ENCODE measurements at places on chromosomes 5 and 9. TPM values are rescaled to one million over a fixed set of nuclear protein-coding genes. Genes with fewer than 3 reads are reported as not detected.

- DNase-seq: no peak
Measured at GRCh38 chr9:134564431-134565170, 77.0 kb upstream of the COL5A1 start.

DNA sequence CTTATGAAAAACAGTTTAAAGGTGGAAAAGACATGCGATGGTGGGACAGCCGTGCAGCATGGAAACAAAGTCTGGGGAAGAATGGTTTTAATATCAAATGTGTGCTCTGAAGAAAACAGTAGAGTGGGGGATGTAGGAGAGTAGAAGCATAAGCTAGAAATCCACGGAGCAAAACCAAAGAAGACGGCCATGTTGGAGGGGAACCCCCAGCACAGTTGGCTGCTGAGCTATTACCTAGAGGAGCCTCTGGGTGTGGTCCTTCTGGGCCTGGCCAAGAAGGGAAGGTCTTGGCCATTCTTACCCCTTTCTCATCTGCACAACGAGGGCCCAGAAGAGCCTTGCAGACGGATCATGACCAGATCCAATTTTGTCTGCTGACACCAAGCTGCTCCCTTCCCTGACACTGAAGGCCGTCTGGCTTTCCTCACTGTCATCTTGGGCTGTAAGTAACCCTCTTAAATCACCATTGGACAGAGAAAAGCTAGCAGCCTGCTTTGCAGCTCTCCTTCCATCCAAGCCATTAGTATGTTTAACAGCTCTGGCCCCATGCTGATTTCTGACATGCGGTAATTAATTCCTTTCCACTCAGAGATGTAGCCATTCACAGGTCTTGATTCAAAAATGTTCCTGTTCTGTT, 189.5 kb downstream of the SEC61B start:
- no peak for DNase-seq

DNA sequence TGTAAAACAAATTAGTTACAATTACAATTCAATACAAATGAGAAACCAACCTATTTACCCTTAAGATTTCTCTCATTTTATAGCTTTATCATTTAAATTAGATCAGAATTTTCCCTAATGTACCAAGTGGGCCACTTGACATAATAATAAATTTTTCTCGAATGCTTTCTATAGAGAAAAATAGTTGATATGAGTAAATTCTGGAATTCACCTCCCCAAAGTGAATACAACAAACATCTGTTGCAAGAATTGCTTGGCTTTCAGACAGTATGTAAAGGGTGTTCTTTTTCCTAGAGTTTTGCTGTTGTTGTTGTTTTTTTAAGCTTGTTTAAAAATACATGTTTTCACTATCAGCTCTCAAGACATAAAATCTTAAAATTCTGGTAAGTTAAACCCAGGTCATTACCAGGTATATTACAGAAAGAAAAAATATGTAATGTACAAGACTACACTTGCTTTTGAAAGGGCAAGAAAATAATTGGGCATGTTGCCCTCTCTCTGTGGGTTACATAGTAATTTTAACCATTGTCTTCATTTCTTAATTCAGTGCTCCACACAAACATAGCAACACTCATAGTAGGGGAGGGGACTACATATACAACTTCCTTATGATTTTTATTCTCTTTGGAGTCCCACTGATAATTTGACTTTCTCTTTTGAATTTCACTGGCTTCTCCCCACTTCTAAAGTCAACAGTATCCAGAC, 200.6 kb downstream of the ARL15 start:
- DNase-seq: no peak

GRCh38 chr5:86452251-86452650, 165.5 kb upstream of the COX7C start:
- no peak for DNase-seq

GRCh38 chr5:36300927-36301540, 668 bp downstream of the RANBP3L start:
- no peak for DNase-seq

DNA sequence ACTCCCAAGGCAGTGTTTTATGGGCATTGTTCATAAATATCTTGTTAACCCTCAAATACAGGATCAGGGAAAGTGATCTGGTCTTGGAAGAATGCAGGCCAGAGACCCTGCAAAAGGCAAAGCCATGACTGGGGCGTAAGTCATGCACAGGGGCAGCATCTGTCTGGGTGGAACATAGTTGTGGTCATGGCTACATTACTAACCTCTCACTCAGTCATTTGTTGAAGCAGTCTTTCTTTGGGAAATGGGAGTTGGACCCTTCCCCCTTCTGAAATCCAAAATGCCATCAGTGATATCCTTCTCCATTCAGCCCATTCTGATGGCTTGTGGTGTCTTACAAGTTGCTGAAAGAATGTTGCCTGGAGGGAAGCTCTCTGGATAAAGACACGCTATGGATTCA, 68.1 kb downstream of the GDNF start:
- DNase-seq: no peak

- no peak for DNase-seq
Measured at GRCh38 chr5:82925061-82925411, 152.2 kb downstream of the TMEM167A start.

- no peak for DNase-seq
Measured at GRCh38 chr9:83582029-83582428, 40.9 kb upstream of the IDNK start.

GRCh38 chr9:133957328-133957727, 34.8 kb downstream of the VAV2 start:
- DNase-seq: no peak

GRCh38 chr9:23537192-23538066, 288.6 kb downstream of the ELAVL2 start:
- DNase-seq: no peak

GRCh38 chr9:93828331-93829097, 126.6 kb downstream of the BARX1 start:
- DNase-seq: no peak

- no peak for DNase-seq
Measured at GRCh38 chr5:111453295-111453694, 59.0 kb downstream of the STARD4 start.

DNA sequence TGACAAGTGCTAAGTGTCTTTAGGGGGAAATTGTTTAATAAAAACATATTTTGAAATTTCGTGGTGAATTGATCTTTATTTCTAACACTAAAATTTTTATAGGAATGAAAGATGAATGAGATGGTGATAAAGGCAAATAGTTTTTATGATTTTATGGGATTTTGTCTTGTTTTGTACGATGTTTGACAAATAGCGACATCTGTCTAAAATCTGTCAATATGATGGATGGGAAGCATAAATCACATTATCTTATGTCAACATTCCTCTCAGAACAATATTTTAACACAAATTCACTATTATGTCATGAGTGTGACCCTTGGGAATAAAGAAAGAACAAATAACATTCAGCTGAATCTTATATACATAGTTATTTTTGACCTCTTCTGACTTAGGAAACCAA, 852.0 kb upstream of the CDH6 start:
- DNase-seq: no peak

DNA sequence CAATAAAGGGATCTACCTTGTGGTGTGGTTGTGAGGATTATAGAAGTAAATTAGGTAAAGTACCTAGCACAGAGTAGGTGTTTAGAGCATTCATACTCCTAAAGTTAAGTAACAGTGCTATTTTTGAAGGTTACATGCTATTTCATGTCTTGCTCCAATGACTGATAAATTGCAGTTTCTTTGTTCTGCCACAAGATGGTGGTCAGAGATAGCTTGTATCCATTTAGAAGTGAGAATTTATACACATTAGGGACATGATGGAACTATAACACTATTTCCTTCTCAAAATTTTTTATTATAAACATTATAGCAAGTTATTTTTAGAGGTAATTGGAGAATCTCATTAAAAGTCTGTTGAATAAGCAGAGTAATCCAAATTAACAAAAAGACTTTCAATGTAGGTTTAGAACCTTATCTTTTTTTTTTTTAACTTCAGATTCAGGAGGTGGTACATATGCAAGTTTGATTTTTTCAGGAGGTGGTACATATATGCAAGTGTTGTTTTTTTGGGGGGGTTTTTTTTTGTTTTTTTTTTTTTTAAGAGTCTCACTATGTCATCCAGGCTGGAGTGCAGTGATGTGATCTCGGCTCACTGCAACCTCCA, 17.1 kb downstream of the MTREX start:
- no peak for DNase-seq

DNA sequence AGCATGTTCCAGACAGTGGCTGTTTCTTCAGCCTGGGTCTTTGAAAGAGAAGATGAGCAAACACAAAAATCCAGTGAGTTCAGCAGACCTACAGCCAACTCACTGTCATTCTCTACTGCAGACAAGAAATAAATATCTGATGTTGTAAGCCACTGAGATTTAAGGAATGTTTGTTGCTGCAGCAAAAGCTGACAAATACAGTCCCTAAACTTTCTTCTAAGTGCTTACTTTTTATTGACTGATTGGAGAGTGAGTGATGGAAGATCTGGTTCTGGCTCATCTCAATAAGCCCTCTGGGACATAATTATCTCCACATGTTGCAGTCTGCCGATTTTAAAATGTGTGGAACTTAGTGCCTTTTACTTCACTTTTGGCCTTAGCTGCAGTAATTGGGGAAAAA, 69.9 kb upstream of the LMNB1 start:
- no peak for DNase-seq

DNA sequence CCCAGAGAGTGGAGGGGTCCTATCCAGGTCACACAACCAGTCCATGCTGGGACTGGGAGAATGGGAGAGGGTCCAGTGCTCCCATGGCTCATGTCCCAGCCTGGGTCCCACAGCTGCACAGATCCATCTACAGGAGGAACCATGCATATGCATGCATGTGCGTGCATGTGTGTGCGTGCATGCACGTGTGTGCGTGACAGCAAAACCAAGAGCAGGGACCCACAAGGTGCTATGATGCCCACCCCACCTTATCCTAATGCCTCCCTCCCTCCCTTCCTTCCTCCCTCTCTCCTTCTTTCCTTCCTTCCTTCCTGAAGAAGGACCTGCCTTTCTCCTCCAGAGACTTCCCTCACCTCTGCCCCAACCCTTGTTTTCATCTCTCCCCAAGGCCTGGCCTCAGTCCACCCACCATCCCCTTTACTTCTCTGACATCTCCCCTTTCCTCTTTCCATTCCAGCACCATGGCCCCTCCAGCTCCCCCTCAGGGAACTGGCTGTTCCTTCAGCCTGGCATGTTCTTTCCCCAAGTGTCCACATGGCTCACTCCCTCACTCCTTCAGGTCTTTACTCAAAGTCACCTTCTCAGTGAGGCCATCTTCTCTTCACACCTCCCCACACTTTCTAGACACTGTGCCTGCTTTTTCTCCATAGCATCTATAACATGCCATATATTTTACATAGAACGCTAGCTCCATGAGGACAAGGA, 21.8 kb downstream of the AQP7 start:
- no peak for DNase-seq

DNA sequence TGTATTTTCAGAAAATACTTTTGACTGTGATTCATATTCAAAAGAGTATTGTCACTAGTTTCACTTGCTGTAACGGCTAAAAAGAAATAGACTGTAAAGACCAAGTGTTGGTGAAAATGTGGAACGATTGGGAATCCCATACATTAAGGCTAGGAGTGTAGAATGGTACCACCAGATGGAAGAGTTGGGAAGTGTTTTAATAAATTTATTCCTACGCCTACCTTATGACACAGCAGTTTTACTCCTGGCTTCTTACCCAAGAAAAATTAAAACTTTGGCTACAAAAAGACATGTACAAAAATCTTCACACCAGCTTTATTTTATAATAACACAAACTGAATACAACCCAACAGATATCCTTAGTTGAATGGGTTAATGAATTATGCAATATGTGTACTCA, 256.2 kb downstream of the TAF11L14 start:
- no peak for DNase-seq

DNA sequence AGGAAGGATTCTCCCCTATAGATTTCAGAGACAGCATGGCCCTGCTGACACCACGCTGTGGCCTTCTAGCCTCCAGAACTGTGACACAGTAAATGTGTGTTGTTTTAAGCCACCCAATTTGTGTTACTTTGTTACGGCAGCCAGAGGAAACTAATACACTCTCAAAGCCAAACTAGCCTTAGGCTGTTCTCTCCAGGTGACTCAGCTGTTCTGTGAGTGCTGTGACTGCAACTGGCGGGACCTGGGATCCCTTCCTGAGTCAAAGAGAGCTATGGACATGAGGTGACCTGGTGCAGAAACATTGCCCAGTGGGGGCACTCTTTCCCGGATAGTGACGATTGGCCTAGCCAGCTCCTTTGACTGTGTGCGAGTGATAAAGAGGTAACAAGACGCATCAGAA, 14.0 kb upstream of the MLANA start:
- no peak for DNase-seq

DNA sequence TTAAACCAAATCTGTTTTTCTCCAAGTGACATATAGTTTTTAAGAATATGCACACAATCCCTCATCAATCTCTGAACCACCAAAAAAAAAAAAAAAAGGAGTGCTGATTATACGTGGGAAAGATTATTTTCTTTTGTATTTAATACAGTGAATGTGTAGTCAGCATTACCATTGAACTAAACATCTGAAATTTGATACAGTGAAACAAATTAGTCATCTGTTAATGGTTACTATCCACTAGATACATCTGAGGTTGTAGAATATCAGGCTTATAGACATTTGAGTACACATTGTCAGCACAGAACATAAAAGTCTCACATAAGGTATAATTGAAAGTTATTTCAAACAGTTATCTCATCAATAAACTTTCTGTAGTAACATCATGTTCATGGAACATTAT, 87.0 kb downstream of the SLF1 start:
- DNase-seq: no peak

DNA sequence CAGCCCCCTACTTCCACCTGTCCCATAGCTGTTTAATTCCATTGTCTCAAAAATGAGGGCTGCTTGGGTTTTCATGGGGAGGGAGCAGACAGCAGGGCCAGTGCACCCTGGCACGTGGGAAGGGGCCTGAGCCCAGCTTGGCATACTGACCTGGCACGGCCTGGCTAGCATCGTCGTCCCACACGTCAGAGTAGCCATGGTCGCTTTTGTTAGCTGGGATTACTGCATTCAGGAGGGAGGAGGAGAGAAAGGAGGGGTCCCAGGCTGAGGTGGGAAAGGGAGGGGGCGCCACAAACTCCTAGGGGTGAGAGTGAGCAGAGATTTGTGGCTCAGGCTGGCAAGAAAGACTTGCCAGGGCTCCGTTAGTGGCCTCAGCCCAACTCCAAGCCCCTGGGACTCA, 21.1 kb upstream of the CYSTM1 start:
- no peak for DNase-seq

PSAT1 gene
- 72.8 TPM for total RNA-seq

ACOT12 gene
- not detected for total RNA-seq

NR6A1 gene
- 0.44 TPM for total RNA-seq

NUTM2G gene
- not detected for total RNA-seq

TMEM267 gene
- 21.9 TPM for total RNA-seq

SLIT3 gene
- not detected for total RNA-seq

ZDHHC21 gene
- total RNA-seq: 9.8 TPM

PFN3 gene
- not detected for total RNA-seq

RNF224 gene
- total RNA-seq: not detected

ANKRD18B gene
- 0.79 TPM for total RNA-seq

Data from activated CD8-positive, alpha-beta memory T cell treated with anti-CD3 and anti-CD28 coated beads, Interleukin-2, amount 10 ng/mL, durations not matched to agents 7 days and 5 days (primary cell).